ENCODE measurements at places on chromosomes 3 and 15. TPM values are rescaled to one million over a fixed set of nuclear protein-coding genes. Genes with fewer than 3 reads are reported as not detected.

- H3K27me3 ChIP-seq: no peaks in the 10 kb centered on the region
- no peaks in the 10 kb centered on the region for H3K36me3 ChIP-seq
- DNase-seq: peak; percentile 86
- H3K4me3 ChIP-seq: no peak overlapping the region
Measured at GRCh38 chr15:85761635-85762034, 33.1 kb downstream of the KLHL25 start.

GRCh38 chr3:195774917-195775316 lies 36.8 kb downstream of the MUC4 start:
- H3K4me3 ChIP-seq: no peak overlapping the region
- H3K27me3 ChIP-seq: no peaks in the 10 kb centered on the region
- DNase-seq: no peak
- H3K27ac ChIP-seq: no peak overlapping the region
- H3K4me1 ChIP-seq: no peaks in the 10 kb centered on the region
- H3K36me3 ChIP-seq: no peaks in the 10 kb centered on the region

DNA sequence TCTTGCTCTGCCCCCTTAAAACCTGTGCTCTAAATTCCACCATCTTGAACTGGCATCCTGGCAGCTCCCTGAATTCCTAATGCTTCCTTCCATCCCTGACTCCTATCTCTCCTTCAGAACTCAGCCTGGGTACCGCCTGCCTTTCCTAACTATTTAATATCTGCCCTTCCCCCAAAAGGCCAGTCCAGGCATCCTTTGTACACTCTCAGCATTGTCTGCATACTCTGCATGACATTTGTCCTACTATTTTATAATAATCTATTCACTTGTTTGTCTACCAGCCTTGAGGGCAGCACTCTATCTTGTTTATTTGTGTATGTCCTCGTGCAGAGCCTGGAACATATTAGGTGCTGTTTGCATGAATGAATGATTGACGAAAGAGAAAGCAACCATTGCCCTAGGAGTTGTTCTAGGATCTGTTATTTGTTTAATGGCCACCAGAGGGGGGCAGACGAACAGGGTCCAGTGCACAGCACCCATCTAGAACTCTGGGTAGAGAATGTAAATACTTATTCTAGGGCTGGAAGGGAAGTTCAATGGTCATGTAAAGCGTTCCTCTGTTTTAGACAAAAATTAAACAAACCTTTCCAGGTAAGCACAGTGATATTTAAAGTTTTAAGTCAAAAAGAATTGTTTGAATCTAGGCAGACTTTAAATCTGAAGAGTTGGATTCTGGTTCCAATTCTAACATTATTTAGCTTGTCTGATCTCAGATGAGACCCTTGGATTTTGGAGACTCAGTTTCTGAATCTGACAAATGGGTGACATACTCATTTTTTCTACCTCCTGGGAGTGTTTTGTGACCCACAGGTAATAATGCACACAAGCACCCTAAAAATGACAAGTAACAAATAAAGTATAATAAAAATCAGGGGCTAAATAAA lies 125.8 kb upstream of the GALNT15 start:
- no peak overlapping the region for H3K27ac ChIP-seq
- H3K36me3 ChIP-seq: no peaks in the 10 kb centered on the region
- DNase-seq: peak; percentile 86

Gene CPNE4
- not detected for polyA plus RNA-seq

Gene AMIGO3
- polyA plus RNA-seq: not detected

Gene GOLGA8R
- 0.28 TPM for polyA plus RNA-seq

- no peaks in the 10 kb centered on the region for H3K4me1 ChIP-seq
- DNase-seq: no peak
- H3K27me3 ChIP-seq: no peaks in the 10 kb centered on the region
- peaks cover 43% of the 10 kb centered on the region for H3K36me3 ChIP-seq
Measured at GRCh38 chr3:126464997-126465396, 10.7 kb downstream of the ZXDC start.

DNA sequence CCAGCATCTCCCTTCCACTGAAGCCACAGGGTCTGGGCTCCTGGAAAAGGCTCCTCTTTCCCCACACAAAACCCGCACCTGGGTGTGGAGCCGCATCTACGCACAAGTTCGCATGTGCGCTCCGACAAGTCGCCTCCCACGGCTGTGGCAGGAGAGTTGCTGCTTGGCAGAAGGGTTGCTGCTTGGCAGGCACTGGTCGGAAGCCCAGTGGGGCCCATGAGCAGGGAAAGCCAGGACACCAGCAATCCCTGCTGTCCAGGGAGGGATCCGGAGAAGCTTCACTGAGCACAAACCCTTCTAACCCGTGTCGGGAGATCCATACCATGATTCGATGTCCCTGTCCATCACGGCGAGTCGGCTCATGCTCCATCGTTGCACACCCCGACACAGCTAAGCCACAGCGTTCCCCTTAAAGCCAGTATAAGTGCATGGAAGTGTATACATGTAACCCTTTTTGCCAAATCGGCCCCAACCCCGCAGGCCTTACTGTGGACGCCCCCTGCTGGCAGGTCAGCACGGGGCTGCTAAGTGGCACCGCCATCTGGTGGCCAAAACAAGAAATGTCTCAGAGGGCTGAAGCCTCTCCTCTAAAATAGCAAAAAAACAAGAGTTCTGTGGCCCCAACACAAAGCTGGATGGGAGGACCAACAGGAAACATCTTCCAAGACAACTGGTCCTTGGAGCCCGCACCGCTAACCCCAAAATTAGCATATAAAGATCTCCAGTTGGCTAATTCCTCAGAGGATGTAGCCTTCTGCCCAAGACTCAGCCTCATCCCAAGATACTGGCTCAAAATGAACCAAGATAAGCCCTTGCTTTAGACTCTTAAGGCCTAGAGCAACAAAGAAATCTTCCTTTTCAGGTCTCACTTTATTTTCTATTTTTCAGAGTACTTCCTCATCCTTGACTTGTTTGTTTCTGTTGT lies 8.3 kb downstream of the ANKRD63 start:
- H3K4me3 ChIP-seq: no peak overlapping the region
- no peak overlapping the region for H3K27ac ChIP-seq
- no peaks in the 10 kb centered on the region for H3K36me3 ChIP-seq
- H3K4me1 ChIP-seq: peaks cover 2% of the 10 kb centered on the region
- H3K27me3 ChIP-seq: peaks cover 15% of the 10 kb centered on the region
- peak; percentile 87 for DNase-seq

All from fibroblast of lung (primary cell).